ENCODE measurements at places on chromosomes 6 and 20.

- DNase-seq, result no peak
These were observed 20.2 kb upstream of the CD93 start for GRCh38 chr20:23106271-23106851.

- DNase-seq, result peak; percentile 98
These were observed at the start of gene SOX4 for GRCh38 chr6:21593412-21593926. SOX4 (plus strand) TSS chr6:21593751; CDS start chr6:21594535, 784 bp downstream.

DNA sequence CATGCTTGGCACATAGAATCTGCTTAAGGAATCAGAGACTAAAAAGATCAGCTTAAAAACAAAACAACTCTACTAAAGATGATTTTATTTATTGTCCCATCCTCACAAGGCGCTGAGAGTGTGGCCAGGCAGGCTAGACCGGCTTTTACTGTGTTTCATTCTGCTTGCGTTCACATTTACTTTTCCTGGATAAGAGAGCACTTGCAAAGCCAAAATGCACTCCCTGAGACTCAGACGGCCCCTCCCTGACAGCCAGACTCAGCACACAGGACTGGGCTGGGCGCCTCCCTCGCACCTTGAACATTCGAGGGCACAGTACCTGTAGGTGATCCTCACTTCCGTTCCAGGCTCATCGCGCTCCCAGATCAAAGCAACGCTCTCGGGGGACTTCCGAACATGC, 10.2 kb downstream of the ACSS1 start:
- no peak for DNase-seq

GRCh38 chr6:169959136-169960002, 207.9 kb downstream of the ERMARD start:
- peak; percentile 93 for DNase-seq

- DNase-seq, result peak; percentile 76
These were observed 546.6 kb downstream of the CD83 start for GRCh38 chr6:14664112-14664601.

DNA sequence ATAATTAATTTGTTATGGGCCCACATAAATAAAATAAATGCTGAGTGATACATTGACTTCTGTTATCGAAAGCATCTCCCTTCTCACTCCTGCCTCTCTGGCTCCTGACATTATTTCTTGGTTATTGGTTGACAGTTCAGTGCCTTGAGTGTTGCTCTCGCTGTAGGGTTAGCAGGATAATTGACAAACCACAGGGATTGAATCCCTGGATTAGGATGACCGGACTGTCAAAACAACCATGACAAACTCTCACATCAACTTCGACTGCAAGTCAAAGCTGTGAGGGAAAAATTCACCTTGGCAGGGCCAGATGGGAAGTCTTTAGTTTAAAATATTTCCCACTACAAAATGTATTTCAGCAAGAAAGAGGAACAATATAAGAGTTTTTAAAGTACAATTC, 245.4 kb upstream of the TFAP2D start:
- DNase-seq, result no peak

GRCh38 chr20:8967641-8968245, 101.1 kb upstream of the PLCB4 start:
- no peak for DNase-seq

DNA sequence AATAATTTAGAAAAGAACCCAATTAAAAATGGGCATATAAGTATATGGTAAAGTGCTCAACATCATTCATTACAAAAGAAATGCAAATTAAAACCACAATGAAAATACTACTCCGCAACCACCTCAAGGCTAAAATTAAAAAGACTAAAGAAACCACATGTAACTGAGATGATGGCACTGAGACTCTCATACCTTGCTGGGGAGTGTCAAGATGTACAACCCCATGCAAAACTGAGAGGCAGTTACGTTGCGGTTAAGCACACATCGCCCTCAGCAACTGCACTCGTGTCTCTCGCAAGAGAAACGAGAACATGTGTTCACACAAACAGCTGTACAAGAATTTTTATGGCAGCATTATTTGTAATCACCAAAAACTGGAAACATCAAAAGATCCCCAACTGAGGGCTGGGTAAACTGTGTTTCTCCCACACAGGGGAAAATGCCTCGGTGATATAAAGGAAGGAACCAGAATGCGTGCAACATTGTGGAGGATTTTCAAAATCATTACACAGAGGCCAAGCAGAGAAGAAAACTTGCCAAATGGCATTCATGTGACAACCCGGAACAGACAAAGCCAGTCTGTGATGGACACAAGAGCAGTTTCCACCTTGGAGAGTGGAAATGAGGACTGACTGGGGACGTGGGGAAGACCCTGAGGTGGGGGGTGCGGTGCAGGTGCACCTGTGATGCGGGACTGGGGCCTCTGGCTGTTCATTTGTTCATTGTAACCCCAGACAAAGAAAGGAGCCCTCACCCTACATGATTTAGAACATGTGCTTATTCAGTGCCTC, 144.9 kb downstream of the WDR27 start:
- no peak for DNase-seq

- no peak for DNase-seq
These were observed 143.3 kb downstream of the MYO6 start for GRCh38 chr6:75892384-75892783.

DNA sequence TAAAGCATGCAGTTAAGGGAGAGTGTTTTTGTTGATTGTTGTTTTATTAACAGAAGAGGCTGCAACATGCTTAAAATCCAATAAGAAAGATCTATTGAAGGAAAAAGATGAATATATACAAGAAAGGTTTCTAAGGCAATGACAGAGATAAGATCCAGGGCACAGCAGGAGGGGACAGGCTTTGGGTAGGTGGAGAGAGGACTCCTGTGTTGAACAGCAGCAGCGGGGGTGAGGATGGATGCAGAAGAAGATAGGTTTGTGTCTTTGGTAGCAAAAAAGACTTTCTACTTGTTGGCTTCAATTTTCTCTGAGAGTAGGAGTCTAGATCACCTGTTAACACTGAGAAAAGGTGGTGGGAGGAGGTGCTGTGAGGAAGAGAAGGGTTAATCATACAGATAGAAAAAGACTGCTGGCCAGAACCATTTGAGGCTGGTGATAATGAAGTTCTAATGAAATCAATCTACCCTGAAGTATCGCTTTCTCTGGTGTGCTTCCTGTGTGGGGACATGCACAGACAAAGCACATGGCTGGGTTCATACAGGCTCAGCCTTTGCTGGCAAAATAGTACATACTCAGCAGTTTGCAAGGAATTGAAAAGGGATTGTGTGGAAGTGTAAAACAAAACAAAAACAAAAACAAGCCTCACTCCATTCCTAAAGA, 17.2 kb upstream of the DST start:
- DNase-seq, result no peak

DNA sequence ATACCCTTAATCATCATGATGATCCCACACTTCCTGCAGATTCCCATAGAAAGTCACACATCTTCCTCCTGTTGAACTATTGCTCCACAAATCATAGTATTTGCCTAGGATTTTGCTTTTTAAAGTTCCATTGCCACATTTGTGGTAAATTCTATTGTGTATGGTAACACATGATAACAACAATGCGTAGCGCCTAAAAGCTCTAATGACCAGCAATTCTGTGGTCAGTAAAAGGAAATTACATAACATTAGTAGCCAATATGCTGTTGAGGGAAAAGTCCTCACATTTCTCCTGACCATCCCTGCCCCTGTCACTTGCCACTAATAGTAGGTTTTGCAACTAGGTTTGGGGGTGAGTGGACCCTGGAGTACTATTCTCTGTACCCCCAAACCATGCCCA, 31.8 kb upstream of the PDE7B start:
- DNase-seq, result no peak

- DNase-seq, result no peak
These were observed 760.7 kb downstream of the GRIK2 start for GRCh38 chr6:102154176-102154575.

DNA sequence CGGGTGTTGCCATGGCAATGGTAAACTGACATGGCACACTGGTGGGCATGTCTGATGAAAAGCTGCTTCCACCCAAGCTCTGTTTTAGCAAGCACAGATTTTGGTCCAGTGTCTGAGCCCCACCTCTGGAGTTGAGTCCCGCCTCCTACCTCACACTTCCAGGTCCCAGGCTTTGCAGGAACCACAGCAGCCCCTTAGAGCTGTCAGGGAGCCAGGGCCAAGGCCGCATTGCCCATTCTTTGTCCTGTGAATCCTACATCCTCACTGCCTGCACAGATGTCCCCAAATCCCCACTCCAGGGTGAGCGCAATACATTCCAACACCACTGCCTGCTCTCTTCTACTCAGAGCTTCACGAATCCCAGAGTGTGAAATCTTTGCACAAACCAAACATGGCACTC, 292.2 kb downstream of the PREX1 start:
- no peak for DNase-seq

DNA sequence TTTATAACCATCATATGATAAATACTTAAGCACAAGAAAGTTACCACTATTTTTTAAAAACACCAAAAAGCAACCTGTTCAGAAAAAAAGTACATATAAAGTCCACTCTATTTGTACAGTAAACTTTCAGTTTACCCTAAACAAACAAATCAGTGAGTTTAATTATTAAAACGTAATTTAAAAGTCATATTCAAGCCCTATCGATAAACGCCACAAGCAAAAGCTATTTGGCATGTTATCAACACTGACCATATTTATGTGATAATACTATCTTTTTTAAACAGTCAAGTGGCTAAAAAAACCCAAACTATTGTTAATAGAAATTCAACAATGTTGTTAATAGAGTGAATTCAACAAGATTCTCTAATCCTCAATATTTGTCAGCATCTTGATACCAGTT, 1.9 kb downstream of the KATNA1 start:
- DNase-seq, result peak; percentile 8

DNA sequence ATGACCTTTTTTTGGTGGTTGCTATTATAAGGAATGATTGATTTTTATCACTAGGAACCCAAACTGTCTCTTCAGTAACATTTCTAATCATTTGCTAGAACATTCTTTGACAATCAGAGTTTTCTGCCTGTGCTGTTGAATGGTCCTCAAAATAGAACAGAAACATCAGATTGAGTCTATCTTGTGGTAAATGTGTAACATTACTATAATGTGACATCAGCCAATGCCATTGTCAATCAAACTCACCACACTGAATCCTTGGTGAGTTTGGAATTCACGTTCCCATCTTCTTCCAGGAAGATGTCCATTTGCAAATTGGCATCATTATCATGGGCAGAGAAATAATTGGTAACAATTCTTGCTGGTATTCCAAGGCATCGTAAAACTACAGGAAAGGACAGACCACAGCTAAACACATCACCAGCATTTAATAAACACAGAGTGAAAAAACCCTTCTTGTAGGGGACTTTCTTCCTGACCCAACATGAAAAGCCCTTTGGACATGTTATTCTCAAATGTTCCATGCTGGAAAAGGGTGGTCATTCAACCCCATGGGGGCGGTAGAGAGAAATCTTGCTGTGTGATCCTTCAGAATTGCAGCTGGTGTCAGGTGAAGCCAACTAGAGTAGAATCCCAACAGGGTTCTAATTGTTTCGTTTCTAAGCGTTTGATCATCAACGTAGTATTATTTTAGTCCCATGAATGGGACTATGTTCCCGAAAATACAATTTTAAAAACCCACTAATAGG, 98.5 kb downstream of the F13A1 start:
- peak; percentile 25 for DNase-seq

GRCh38 chr20:48899881-48900280, 21.6 kb upstream of the ARFGEF2 start:
- DNase-seq, result no peak

GRCh38 chr20:57425150-57426013, 34.2 kb downstream of the RBM38 start:
- no peak for DNase-seq

DNA sequence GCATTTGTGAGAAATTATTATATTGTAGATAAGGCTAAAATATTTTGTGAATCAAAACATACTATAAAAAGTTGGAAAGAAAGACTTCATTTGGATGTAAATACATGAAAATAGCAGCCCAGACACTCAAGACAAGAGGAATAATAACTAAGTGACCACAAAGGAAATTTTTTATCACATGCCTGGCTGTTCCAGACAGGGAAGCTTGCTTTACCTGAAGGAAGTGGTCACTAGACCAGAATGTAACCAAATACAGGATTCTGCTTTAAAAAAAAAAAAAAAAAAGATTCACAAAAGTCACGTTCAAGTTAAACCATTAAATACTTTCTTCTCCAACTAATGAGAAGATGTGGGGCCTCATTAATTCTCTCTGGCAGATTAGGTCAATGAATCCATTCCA, 9.3 kb upstream of the HLA-DQB2 start:
- peak; percentile 60 for DNase-seq

- no peak for DNase-seq
These were observed 19.6 kb upstream of the FAM83C start for GRCh38 chr20:35311822-35312221.

- DNase-seq, result peak; percentile 78
These were observed 299.9 kb upstream of the SUPT3H start for GRCh38 chr6:45677381-45678284.

DNA sequence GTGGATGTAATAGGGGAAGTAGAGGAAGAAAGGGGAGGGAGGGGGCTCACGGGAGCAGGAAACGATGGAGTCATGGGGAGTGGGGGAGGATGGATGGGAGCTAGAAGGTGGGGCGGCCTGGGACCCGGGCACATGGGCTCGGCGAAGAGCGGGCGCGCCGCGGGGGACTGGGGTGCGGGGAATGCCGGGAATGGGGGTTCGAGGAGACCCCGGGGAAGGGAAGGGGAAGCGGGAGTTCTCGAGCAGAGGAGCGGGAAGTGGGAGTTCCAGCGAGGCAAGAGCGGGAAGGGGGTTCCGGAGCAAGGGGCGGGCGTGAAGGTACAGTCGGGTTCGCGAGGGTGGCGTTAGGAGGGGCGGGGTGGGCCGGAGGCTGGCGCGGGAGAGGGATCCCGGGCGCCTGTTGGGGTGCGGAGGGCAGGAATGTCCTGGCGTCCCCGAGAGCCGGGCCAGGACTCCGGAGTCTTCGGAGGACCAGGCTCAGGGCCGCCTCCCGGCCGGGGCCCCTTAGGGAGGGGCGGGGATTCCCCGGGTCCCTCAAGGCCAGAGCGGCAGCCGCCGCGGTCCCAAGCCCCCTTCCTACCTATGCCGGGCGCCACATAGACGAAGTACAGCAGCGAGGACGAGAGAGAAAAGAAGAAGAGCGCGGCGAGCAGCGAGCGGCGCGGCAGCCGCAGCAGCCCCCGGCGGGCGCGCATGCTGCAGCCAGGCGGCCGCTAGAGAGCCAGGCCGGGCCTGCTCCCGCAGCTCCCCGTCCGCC, 504 bp downstream of the B4GALT5 start:
- peak; percentile 67 for DNase-seq

DNA sequence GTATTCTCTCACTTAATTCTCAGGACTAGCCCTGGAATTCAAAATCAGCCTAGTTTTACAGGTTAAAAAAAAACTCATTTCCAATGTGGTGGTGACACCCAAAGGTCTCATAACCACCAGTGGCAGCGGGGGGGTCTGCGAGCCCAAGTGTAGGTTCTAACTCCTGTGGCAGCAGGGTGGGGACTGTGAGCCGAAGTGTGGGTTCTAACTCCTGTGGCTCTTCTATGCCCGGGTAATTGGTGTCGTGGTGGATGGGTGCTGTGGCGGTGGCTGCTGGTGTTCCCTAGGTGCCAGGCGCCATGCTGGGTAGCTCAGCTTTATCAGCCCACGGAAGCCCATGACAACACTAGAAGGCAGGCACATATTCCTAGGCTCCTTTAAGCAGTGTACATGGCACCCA, 4.9 kb upstream of the ANKRD60 start:
- no peak for DNase-seq

GRCh38 chr6:166204852-166205650, 37.4 kb upstream of the TBXT start:
- no peak for DNase-seq

- no peak for DNase-seq
These were observed 394.5 kb upstream of the SLC35B3 start for GRCh38 chr6:8829796-8830195.
